ENCODE measurements at places on chromosomes 13 and 19.

- H3K36me3 ChIP-seq, result no peaks in the 10 kb centered on the region
- no peaks in the 10 kb centered on the region for H3K27me3 ChIP-seq
- H3K27ac ChIP-seq, result no peak overlapping the region
Measured at GRCh38 chr13:99215184-99215830, 14.7 kb downstream of the UBAC2 start.

DNA sequence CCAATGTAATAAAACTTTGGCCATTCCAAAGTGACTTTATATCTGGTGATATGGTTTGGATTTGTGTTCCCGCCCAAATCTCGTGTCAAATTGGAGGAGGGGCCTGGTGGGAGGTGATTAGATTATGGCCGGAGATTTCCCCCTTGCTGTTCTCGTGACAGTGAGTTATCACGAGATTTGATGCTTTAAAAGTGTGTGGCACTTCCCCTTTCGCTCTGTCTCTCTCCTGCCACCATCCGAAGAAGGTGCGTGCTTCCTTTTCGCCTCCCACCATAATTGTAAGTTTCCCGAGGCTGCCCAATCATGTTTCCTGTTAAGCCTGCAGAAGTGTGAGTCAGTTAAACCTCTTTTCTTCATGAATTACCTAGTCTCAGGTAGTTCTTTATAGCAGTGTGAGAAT is 9.3 kb upstream of the NALCN start:
- no peak for DNase-seq
- no peaks in the 10 kb centered on the region for H3K36me3 ChIP-seq
- no peaks in the 10 kb centered on the region for H3K27me3 ChIP-seq
- H3K4me3 ChIP-seq, result no peak overlapping the region

DNA sequence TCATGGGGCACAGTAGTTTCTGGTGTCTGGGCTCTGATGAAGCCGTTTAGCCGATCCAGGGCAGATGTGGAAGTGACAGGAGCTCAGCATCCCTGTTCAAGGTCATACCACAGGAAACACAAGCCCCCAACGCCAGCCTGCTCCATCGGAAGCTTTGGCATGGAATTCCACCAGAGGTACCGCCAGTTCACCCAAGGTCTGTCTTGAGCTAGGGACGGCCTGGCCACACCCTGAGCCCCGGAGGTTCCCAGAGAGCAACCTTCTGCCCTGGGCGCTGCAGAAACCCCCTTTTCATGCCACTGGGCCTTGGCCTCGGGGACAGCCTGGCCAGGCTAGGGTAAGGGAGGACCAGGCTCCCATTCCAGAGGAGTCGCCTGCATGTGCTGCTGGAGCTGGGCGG is 39.4 kb upstream of the TPM4 start:
- H3K4me1 ChIP-seq, result no peaks in the 10 kb centered on the region
- H3K36me3 ChIP-seq, result no peaks in the 10 kb centered on the region
- H3K27ac ChIP-seq, result no peak overlapping the region
- H3K27me3 ChIP-seq, result no peaks in the 10 kb centered on the region
- no peak for DNase-seq

DNA sequence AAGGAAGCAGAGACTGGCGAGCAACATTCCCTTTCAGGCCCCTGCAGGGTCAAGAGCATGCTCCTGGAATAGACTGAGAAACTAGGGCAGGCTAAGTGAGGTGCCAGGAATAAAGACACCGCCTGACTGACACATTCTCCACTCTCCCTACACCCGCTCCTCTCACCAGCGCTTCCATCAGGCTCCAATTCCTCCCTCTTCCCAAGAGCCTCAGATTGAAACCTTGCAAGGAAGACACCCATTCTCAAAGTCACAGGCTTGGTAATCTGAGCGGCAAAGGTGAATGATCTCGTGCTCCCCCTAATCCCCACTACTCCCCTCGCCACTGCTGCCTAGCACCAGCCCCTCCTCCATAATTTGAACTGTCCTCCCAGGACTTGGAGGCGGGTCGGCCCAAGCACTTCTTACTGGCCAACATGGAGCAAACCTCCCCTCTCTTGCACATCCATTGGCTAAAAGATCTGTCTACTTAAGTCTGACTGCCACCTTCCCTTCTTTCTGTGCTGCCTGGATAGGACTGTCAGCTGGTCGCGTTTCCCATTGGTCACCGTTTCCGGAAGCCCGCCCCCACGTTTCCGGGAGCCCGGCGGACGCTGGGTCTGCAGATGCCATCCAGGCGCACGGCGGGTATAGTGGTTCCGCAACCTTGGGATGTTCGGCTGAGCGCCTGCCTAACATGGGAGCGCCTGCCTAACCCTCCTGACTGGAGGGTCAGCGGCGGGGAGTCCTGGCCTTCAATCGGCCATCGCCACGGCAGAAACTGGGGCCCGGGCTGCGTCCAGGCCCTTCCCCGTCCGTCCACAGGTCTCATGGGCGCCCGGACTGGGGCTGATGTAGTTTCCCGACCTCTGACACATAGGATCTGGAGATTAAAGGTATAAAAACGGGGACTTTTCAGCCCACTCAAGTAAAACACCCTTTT is 33.6 kb downstream of the ZNF383 start:
- H3K4me1 ChIP-seq, result no peaks in the 10 kb centered on the region
- no peaks in the 10 kb centered on the region for H3K27me3 ChIP-seq
- H3K4me3 ChIP-seq, result peak overlapping the region; percentile 64
- DNase-seq, result peak; percentile 11
- H3K27ac ChIP-seq, result no peak overlapping the region

DNA sequence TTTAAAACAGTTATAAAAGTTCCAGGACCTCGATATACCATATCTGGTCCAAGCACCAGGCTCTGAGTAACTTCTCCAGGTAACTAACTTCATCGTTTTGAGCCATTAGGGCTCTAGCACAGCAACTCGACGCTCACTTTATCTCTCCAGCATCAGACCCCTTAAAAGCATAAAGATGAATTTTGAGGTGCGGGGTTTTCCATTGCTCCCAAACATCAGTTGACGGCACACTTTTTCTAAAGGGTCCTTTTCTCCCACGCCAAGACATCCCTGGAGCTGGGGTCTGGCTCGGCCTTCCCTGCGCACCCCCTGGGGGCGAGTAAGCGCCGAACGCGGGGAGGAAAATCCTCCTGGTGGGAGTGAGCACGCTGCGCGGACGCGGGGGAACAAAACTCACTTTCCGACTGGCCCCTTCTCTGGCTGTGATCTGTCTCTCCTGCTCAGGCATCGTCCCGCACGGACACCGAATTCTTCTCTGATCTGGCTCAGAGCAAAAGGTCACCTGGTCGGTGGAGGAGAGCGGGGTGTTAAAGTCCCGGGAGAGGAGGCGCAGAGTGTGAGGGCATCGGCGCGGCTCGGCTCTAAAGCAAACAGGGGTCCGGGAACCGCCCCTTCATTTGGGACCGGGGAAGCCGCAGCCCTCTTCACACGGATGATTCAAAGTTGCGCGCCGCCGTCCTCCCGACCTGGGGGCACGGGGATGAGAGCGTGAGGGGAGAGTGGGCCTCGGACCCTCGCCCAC is at the start of gene ATP7B:
ATP7B (minus strand) TSS at position 561 of the 742 bp plus-strand sequence; CDS start at position 448, 113 bp downstream.
- no peaks in the 10 kb centered on the region for H3K36me3 ChIP-seq
- no peak for DNase-seq
- no peak within 1 kb of the TSS for H3K27ac ChIP-seq
- H3K4me1 ChIP-seq, result peaks cover 10% of the 10 kb centered on the region
- H3K27me3 ChIP-seq, result no peaks in the 10 kb centered on the region

DNA sequence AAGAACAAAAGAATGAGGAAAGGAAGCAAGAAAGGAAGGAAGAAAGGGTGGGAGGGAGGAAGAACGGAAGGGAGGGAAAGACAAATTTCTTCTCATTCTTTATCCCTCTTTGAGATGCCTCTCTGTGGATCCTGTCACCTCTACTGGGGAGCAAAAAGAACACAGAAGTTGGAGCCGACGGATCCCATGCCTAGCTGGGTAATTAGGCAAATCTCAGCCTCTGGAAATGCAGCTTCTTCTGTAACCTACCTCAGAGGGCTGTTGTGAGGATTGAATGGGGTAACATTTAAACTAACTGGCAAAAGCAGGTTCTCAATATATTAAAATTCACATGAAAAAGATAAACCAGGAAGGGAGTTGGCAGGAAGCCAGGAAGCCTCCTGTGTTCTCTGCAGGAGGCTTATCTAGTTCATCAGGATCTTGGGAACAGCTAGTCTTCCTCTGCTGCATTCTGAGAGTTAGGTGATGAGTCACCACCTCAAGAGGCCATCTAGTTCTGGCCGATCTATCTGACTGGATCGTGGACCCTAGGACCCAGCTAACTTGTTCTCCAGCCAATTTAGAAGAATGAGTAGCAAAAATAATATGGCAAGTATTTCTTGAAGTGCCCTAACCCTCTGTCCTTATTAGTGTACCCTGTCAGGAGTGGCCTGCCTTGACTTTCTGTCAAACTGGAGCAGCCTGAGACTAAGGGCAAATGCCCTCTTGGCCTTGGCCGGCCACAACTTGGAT is 15.2 kb upstream of the CPB2 start:
- no peak for DNase-seq
- H3K4me1 ChIP-seq, result no peaks in the 10 kb centered on the region
- H3K27ac ChIP-seq, result no peak overlapping the region
- no peaks in the 10 kb centered on the region for H3K27me3 ChIP-seq
- H3K4me3 ChIP-seq, result no peak overlapping the region
- H3K36me3 ChIP-seq, result no peaks in the 10 kb centered on the region

DNA sequence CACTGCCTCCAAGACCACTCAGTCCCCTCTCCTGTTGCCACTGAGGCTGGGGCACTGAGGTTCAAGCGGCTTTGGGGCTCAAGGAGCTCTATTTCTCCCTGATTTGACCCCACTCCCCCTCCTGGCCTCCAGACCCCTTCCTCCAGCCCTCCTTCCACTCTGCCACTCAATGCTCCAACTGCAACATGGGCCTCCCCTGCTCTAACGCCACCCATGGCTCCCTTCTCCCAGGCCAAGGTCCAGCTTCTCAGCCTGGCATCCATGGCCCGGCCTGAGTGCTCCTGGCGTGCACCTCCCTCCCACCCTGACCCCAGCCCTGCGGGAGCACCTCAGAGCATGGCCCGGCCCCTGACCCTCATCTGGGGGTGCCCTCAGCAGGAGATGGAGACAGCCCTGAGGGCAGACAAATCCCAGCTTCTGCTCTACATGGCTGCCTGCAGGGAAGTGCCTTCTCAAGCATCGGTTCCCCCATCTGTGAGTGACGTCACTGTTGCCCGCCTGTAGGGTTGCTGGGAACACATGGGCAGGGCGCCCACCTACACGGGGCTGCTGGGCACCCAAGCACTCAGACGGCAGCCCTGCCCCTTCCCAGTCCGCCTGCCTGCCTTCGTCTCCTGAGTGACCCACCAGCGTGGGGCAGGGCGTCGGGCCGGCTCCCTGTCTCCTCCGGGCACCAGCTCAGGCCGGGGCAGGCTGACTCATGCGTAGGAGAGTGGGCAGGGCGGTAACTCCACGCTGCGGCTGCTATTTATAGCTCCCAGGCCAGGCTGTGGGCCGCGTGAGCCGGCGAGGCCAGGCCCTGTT is 1.6 kb upstream of the DIRAS1 start:
- peak overlapping the region; percentile 50 for H3K4me3 ChIP-seq
- H3K27ac ChIP-seq, result peak overlapping the region; percentile 59
- DNase-seq, result peak; percentile 65

Data from thoracic aorta (tissue), 2 donors.